ENCODE measurements at places on chromosomes 7 and 10. TPM values are rescaled to one million over a fixed set of nuclear protein-coding genes. Genes with fewer than 3 reads are reported as not detected.

GRCh38 chr7:55070271-55070743 lies 51.5 kb downstream of the EGFR start:
- DNase-seq = no peak
- peaks cover 52% of the 10 kb centered on the region for H3K4me1 ChIP-seq
- no peak overlapping the region for H3K4me3 ChIP-seq
- no peak overlapping the region for H3K27ac ChIP-seq
- H3K27me3 ChIP-seq = no peaks in the 10 kb centered on the region

DNA sequence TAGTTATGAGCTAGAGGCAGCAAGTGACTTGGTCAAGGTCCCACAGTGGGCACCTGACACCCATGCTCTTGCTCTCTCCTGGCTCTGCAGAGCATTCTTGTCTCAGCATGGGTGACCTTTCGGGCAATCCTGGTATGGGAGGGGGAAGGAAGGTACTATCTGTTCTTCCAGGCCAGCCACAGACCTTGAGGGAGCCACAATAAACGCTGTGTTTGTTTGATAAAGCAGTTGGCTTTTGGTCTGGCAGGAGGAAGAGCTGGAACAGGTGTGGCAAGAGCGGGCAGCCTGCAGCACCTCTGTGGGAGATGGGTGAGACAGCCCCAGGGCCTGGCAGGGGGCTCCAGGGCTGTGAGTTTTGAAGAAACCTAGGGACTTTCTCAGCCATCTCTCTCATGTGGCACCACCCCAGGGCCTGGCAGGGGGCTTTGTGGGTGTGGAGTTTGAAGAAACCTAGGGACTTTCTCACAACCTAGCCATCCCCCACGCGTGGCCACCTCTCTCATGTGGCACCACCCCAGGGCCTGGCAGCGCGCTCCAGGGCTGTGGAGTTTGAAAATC lies 11.4 kb downstream of the CLDN3 start:
- DNase-seq = no peak
- H3K27me3 ChIP-seq = no peaks in the 10 kb centered on the region
- H3K4me3 ChIP-seq = no peak overlapping the region
- no peaks in the 10 kb centered on the region for H3K4me1 ChIP-seq

DNA sequence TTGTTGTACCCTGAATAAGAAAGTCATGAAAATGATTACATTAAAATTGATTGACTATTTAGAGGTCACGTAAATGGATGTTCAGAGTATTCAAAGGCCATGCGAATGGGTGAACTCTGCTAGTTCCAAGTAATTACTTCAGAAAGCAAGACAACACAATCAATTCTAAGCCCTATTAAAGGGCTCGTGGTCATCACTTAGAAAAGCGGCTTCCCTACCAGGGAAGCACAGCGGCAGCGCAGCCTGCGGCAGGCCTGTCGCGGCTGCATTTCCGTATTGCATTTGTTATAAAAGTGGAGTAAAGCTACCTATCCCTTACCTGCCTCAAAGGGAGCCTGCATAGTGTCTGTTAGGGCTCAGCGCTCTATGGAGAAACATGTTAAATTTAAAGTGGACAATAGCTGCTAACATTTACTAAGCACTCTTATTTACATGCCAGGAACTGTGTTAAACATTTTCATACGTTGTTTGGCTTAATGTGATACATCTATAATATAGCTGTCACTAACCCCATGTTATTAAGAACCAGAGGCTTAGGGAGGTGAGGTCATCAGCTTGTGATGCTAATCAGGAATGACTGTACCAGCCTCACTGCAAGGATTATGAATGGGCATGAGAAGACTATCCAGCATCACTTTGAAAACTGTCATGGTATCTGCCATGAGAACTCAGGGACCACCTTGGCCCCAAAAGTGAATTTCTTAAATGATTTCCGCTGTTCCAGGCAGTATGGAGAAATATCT lies 187.5 kb downstream of the CELF2 start:
- no peaks in the 10 kb centered on the region for H3K36me3 ChIP-seq
- DNase-seq = no peak
- H3K27me3 ChIP-seq = no peaks in the 10 kb centered on the region
- H3K27ac ChIP-seq = no peak overlapping the region
- H3K4me1 ChIP-seq = no peaks in the 10 kb centered on the region
- H3K4me3 ChIP-seq = no peak overlapping the region

DNA sequence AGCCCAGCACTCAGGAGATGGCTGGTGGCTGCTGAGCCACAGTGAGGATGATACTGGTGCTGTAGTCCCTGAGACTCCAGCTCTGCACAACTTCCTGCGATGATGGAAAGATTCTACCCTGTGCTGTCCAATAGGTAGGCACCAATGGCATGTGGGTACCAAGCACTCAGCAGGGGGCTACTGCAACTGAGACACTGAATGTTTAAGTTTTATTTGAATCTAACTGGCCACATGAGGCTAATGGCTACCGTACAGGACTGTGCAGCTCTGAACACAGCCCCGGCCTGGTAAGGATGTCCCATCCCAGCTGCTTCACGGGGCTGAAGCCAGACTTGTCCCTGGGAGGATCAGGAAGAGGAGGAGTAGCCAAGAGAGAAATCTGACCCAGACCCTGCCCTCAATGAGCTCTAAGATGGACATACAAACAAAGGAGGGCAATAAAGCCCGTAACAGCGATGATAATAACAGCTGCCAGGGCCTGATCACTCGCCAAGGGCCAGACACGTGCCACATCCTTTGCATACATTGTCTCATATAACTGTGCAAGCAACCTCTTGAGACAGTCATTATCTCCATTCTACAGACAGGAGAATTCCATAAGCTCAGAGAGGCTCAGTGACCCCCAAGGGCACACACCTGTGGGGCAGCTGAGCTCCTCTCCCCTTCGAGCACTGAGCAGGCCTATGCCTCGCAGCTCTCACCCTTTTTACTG lies 3.8 kb downstream of the GPRIN2 start:
- H3K27ac ChIP-seq = no peak overlapping the region
- peaks cover 31% of the 10 kb centered on the region for H3K27me3 ChIP-seq
- H3K4me1 ChIP-seq = no peaks in the 10 kb centered on the region
- no peak for DNase-seq

GRCh38 chr10:16989826-16990293 lies 139.8 kb downstream of the CUBN start:
- peaks cover 27% of the 10 kb centered on the region for H3K4me1 ChIP-seq
- DNase-seq = peak; percentile 90
- H3K27me3 ChIP-seq = no peaks in the 10 kb centered on the region
- no peaks in the 10 kb centered on the region for H3K36me3 ChIP-seq
- H3K4me3 ChIP-seq = no peak overlapping the region
- H3K27ac ChIP-seq = no peak overlapping the region

The ACTL6B gene
- total RNA-seq = not detected

The DNAJC9 gene
- 18.9 TPM for total RNA-seq

The CREM gene
- 42.7 TPM for total RNA-seq

The SMKR1 gene
- not detected for total RNA-seq

The BAMBI gene
- 45.4 TPM for total RNA-seq
